Smooth muscle cell of bladder (primary cell): ENCODE measurements at places on chromosomes 11 and 22. TPM values are rescaled to one million over a fixed set of nuclear protein-coding genes. Genes with fewer than 3 reads are reported as not detected.

The CHRNA10 gene
- 0.43 and 0.83 TPM in 2 replicates for total RNA-seq

The RIMBP3C gene
- 0.14 and 0.18 TPM in 2 replicates for total RNA-seq

The SCN2B gene
- total RNA-seq, result under 0.01 TPM in 1 of 2 replicates, not detected in the other

The SYT12 gene
- 0.14 and 0.55 TPM in 2 replicates for total RNA-seq

The CASP1 gene
- total RNA-seq, result 29.3 and 42.1 TPM in 2 replicates

The CATSPERZ gene
- total RNA-seq, result not detected in 2 replicates

The TIGD3 gene
- total RNA-seq, result 0.14 and 0.18 TPM in 2 replicates

The GLYAT gene
- total RNA-seq, result not detected in 2 replicates

The FIBIN gene
- 51.4 and 136 TPM in 2 replicates for total RNA-seq

The PRRG4 gene
- under 0.01 and 0.09 TPM in 2 replicates for total RNA-seq

The SYNGR1 gene
- 19.5 TPM in 2 replicates for total RNA-seq

The GVQW3 gene
- total RNA-seq, result 0.57 and 1.5 TPM in 2 replicates

The C1QTNF4 gene
- total RNA-seq, result 0.09 TPM in 1 of 2 replicates, not detected in the other

The TMEM258 gene
- 174 and 185 TPM in 2 replicates for total RNA-seq

The BET1L gene
- total RNA-seq, result 15.8 and 19.8 TPM in 2 replicates

The LRRC4C gene
- 0.09 and 0.14 TPM in 2 replicates for total RNA-seq

The CCDC116 gene
- 0.14 and 0.18 TPM in 2 replicates for total RNA-seq

The HSPA8 gene
- 1,524 and 1,632 TPM in 2 replicates for total RNA-seq

The POTEH gene
- not detected in 2 replicates for total RNA-seq

The OR9G4 gene
- total RNA-seq, result not detected in 2 replicates

The CD6 gene
- not detected in 2 replicates for total RNA-seq

The NEFH gene
- 0.09 and 0.14 TPM in 2 replicates for total RNA-seq

The TRPC6 gene
- 0.09 and 0.28 TPM in 2 replicates for total RNA-seq

The MMP13 gene
- not detected in 2 replicates for total RNA-seq

The OVCH2 gene
- total RNA-seq, result not detected in 2 replicates

The DBX1 gene
- total RNA-seq, result not detected in 2 replicates

The MN1 gene
- 0.85 and 2.4 TPM in 2 replicates for total RNA-seq

The MS4A4E gene
- not detected in 2 replicates for total RNA-seq

The ANKRD42 gene
- total RNA-seq, result 13.1 and 21.4 TPM in 2 replicates

The TP53I11 gene
- 11.5 and 13.0 TPM in 2 replicates for total RNA-seq

The CRYBB2 gene
- total RNA-seq, result not detected in 2 replicates

The ZNF70 gene
- total RNA-seq, result 2.6 and 3.4 TPM in 2 replicates

The SERHL2 gene
- 2.9 and 4.4 TPM in 2 replicates for total RNA-seq

The TYMP gene
- 15.7 and 26.9 TPM in 2 replicates for total RNA-seq

The MLC1 gene
- total RNA-seq, result 0.65 and 3.1 TPM in 2 replicates

The OR8D4 gene
- not detected in 2 replicates for total RNA-seq

The MAPK8IP1 gene
- total RNA-seq, result 7.7 and 8.1 TPM in 2 replicates

The TMPRSS4 gene
- total RNA-seq, result not detected in 2 replicates

The CRYBA4 gene
- not detected in 2 replicates for total RNA-seq

The BSCL2 gene
- total RNA-seq, result 58.3 and 73.6 TPM in 2 replicates

The FADS2 gene
- 319 and 396 TPM in 2 replicates for total RNA-seq

The FJX1 gene
- total RNA-seq, result 7.3 and 10.4 TPM in 2 replicates

The SDHAF2 gene
- 41.0 and 47.0 TPM in 2 replicates for total RNA-seq
